Trophoblast cell (in vitro differentiated cells and primary cell): ENCODE measurements at places on chromosomes 7 and 10.

GRCh38 chr7:148356303-148356702 is 234.3 kb upstream of the C7orf33 start:
- no peak for DNase-seq

DNA sequence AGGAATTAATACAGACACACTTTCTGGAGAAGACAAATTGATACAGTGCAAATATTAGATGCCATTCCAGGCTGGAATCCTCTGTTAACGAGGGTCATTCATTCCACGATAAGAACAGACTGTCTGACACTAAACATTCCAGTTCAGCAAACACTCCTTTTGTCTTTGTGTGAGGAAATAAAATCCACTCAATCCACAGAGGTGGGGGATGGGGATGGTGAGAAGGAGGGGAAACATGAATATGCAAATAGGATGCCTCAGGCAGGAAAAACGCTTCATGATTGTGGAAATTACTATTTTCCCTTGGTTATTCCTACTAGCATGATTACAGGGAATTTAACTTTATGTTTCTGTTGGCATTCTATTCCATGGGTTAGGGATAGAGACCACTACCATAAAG is 196.9 kb upstream of the CDCA7L start:
- DNase-seq, result peak; percentile 18

GRCh38 chr10:92573091-92573797 is 649 bp downstream of the IDE start:
- peak; percentile 26 for DNase-seq

DNA sequence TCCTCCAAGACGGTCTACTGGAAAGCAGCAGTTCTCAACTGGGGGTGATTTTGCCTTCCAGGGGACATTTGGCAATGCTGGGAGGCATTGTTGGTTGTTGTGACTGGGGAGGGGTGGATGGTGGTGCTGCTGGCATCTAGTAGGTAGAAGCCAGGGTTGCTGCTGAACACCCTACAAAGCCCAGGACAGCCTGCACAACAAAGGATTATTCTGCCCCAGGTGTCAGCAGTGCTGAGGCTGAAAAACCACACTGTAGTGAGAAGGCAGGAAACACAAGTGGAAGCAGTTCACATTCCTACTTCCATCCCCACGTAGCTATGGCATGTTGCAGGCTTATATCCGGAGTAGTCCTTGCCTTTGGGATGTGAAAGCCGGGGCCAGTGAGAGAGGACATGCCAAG is 86.9 kb downstream of the AOAH start:
- no peak for DNase-seq

DNA sequence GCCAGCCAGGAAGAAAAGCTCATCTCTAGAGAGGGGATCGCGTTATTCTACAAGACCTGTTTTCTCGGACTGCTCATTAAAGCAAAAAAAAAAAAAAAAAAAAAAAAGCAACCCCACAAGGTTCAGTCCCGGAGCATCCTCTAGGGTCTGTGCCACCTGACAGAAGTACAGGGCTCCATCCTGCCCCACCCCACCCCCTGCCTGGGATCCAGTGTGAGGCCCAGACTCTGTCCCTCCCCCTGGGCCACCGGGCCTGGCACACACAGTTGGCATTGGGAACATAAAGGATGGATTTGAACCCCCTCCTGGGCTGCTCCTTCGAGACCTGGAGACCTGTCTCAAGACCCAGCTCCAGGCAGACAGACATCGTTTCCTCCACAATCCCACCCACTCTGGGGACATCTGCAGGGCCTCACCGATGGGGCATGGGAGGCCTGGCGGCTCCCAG is 688 bp downstream of the ORAI2 start:
- DNase-seq, result no peak

DNA sequence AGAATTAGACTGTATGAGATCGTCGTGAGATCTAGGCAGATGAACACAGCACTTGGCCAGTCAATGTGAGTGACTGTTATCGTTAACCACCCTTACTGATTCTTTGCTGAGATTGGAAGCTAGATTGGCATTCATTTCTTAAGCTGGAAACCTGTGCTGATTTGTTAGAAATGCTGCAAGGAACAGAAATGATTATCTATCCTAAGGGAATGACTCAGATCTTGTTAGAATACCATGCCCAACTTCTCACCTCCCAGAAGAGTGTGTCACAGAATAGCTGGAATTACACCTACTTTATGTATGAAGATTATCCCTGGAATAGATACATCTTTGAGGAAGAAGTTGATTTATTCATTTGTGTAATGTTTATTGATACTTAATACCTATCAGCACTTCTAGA is 275.2 kb downstream of the AUTS2 start:
- peak; percentile 86 for DNase-seq

GRCh38 chr10:123858907-123859652 is 32.5 kb downstream of the CPXM2 start:
- no peak for DNase-seq

DNA sequence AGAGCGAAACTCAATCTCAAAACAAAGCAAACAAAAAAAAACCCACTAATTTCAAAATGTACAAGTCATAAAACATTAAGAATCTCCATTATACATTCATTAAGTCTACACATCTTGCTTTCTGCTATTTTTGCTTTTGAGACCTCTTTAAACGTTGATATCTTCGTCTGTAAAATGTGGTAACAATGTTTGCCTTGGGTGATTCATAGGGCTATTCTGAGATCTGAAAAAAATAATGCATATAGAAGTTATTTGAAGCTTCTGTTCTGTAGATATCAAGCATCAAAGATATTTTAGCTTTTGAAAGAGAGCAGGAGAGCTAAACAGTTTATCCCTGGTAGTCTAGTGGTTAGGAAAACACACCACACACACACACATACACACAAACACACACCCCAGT is 158.1 kb upstream of the PLXDC2 start:
- DNase-seq, result no peak

DNA sequence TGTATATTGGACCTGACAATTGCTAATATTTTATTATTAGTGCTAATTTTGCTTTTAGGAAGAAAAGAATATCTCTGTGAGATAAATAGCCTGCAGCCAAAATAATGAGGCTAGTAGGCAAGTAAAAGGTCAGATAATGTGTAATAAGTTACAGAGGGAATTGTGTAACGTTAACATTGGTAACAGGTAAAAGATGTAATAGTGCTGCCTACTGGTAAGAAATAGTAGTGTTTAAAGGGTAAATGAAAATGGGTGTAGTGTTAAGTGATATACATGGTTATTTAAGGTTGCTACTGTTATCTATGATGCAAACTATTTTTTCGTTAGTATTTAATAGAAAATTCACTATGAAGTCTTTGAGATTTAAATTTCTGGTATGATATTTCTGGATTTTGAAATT is 9.2 kb upstream of the FOXP2 start:
- DNase-seq, result no peak

GRCh38 chr7:157405914-157406810 is 69.4 kb downstream of the DNAJB6 start:
- peak; percentile 48 for DNase-seq

DNA sequence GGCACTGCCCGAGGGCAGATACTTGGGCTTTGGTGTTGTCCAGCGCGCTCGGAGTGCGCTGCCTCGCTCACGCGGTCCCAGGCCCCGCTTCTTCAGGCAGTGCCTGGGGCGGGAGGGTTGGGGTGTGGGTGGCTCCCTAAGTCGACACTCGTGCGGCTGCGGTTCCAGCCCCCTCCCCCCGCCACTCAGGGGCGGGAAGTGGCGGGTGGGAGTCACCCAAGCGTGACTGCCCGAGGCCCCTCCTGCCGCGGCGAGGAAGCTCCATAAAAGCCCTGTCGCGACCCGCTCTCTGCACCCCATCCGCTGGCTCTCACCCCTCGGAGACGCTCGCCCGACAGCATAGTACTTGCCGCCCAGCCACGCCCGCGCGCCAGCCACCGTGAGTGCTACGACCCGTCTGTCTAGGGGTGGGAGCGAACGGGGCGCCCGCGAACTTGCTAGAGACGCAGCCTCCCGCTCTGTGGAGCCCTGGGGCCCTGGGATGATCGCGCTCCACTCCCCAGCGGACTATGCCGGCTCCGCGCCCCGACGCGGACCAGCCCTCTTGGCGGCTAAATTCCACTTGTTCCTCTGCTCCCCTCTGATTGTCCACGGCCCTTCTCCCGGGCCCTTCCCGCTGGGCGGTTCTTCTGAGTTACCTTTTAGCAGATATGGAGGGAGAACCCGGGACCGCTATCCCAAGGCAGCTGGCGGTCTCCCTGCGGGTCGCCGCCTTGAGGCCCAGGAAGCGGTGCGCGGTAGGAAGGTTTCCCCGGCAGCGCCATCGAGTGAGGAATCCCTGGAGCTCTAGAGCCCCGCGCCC is at the start of gene NPY:
TSS of gene NPY (plus strand) at position 294 of the 802 bp plus-strand sequence. CDS start 1,051 bp downstream, outside the sequence.
- no peak for DNase-seq

DNA sequence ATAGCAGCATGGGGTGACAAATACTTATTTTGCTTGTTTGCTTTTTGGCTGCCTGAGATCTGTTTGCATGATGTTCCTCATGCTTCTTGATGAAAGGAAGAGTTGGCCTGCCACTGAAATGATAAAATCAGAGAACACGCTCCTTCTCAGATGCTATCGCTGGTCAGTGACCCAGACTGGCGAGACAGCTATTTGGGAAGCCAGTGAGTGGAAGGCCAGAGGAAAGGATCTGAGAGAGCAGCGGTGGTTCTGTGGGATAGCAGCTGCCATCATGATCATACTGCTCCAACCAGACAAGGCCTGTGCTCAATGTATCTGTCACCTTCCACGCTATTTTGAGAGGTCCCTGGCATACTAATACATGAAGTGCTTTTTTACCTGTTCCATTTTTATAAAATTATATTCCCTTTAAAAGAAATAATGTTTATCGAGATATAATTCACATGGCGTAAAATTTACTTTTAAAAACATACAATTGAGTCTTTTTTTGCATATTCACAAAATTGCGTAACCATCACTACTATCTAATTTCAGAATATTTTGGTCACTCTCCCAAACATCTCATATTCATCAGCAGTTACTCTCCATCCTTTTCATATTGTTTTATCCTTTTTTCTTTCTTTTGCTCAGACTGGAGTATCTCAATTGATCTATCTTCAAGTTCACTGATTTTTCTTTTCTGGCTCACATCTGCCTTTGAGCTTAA is 695.1 kb downstream of the TNS3 start:
- peak; percentile 68 for DNase-seq

DNA sequence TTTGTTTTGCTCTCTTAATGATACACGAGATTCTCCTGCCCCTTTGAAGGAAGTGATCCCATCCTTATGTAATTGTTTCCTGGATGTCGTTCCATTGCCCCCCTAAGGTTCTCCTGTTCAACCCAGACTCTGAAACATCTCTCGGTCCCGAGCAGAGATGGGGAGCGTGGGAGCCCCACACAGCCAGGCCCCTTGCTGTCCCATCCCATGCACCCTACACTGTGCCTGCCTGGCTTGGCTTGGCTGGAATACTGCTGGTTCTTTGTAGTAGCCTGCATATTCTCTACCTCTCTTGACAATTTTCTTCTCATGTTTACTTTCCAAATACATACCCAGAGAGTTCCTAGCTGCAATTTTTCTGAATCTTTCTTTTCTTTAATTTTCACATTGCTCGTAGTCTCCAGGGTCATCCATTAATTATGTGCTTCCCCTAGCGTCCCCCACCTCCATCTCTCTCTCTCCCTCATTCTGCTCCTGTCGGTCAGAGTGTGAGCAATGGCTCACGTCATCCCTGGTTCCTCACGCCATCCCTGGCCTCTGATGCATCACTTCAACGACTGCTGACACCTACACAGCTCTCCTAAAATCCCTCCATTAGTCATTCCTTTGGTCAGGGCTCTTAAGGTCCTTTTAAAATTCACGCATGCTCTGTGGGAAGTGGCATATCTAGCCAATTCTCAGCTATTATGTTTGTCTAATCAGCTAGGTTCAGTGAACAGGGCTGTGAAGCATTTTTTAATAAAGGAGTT is 32.5 kb upstream of the GPR158 start:
- no peak for DNase-seq

DNA sequence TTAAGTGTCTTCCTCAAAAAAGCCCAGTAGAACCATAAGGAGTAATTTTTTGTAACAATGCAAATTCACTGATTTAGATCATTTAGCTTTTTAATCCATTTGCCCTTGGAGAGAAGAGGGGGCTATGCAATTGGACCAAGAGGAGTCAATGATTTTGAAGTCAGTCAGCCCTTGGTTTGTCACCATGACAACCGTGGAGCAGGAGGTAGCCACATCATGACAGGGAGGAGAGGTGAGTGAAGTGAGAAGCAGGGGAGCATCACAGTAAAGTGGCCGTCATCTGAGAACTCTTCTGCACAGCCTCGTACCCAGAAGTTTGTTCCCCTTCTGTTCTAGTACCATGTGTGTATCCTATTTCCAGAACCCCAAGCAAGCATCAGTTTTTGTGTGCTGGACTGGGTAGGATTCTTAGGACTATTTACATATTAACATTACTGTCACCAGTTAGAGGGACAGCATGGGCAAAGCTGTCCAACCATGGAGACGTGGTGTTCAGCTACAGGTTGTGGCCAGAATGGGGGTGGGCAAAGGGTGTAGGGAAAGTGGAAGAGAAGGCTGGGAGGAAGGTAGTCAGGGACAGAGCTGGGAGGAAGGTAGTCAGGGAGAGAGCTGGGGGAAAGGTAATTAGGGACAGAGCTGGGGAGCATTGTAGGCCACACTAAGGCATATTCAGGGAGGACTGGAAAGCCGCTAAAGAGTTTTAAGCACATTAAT is 13.1 kb downstream of the UBE3C start:
- DNase-seq, result no peak

DNA sequence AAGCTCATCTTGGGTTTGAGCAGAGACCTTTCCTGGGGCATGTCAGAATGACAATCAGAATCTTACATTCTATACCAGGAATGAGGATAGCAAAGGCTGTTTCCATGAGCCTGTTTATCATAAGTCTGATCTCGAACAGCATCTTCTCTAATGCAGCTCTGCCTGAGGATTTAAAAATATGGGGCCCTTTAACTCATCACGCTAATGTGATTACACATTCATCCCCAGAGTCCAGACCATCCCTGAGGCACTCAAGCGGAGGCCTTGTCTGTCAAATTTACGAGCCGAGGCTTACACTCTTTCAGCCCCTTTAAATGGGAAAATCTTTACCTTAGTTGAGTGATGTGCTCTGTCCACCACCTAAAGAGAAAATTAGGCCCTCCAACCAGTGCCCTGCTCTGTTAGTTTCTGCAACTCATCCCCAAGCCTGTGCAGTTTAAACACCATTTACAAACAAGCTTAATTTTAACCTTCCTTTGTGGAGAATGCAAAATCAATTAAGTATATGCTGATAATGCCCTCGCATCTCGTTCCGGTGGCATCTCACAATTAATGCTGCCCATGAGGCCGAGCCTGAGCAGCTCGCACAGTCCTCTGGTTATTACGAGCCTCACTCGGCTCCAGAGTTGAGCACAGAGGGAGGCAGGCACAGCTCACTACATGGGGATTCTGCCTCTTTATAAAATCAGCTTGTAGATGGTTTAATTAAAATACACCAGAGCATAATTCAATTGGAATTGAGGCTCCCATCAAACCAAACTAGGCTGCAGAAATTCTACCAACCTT is 16.0 kb downstream of the CHST15 start:
- DNase-seq, result no peak

GRCh38 chr10:69741671-69742355 is 59.9 kb upstream of the COL13A1 start:
- DNase-seq, result no peak
